ENCODE measurements at places on chromosomes 6 and 20. TPM values are rescaled to one million over a fixed set of nuclear protein-coding genes. Genes with fewer than 3 reads are reported as not detected.

MYLK4 gene
- total RNA-seq: 0.14 TPM

DNA sequence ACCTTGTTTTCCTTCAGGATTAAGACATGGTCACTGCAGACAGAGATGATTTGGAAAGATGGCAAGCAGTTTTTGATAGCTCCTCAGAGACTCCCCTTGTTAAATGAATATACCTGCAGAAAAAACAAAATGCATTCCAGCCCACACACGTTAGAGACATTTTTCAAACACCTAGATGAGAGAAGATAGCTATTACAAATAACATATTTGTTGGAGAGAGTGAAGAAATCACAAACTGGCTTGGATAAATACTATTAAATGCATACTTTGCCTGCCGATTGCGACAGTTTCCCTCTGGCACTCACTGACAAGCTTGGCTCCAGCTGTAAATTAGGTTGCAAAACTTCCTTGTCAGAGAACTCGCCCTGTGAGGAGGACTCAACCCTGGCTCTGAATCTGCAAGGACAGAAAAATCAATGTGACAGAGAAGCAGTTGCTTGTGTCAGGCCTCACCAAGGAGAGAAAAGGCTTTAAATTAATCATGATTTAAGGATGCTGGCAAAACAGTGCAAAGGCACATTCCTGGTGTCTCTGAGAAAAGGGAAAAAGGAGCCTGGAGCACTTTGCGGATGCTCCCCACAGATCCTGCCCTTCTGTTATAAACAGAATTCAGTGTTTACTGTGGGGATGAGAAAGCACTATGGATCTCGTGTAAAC lies 423.7 kb upstream of the MARCKS start:
- no peak for DNase-seq

VTA1 gene
- 52.6 TPM for total RNA-seq

DNA sequence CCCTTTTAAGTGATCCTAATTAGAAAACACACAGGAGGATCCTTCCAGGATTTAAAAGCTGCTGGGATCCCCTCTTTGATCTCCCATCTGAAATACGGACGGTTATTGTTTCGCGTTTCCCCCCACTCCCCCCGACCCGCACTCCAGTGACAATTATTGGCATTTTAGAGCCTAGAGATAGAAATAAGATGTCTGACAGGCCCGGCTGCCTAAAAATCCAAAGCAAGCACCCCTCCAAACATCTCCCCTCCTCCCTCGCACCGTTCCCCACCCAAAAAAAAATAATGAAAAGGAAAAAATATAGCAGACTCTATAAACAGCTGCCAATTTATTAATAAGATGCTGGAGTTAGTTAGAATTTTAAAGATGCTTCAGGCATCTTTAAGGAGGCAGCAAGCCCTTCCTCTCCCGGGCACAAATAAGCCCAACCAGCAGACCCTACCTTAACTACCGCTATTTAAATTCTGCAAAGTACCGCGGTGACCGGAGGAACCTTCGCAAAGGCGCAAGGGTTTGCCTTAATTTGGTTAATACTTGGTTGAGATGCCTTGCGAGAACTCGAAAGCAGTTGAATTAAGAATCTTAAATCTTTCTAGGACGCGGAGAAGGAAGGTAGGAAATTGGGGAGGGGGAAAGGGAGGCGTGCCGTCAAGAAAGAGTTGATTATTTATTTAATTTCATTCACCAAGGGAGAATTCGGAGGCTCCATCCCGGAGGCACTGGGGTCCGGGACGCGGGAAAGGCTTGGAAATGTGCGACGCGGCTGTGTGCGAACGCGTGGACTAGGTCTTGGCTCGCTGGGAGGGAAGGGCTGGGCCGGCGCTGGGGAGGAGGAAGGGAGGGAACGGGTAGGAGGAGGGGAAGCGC lies 1.5 kb upstream of the ISM1 start:
- DNase-seq: no peak

DNA sequence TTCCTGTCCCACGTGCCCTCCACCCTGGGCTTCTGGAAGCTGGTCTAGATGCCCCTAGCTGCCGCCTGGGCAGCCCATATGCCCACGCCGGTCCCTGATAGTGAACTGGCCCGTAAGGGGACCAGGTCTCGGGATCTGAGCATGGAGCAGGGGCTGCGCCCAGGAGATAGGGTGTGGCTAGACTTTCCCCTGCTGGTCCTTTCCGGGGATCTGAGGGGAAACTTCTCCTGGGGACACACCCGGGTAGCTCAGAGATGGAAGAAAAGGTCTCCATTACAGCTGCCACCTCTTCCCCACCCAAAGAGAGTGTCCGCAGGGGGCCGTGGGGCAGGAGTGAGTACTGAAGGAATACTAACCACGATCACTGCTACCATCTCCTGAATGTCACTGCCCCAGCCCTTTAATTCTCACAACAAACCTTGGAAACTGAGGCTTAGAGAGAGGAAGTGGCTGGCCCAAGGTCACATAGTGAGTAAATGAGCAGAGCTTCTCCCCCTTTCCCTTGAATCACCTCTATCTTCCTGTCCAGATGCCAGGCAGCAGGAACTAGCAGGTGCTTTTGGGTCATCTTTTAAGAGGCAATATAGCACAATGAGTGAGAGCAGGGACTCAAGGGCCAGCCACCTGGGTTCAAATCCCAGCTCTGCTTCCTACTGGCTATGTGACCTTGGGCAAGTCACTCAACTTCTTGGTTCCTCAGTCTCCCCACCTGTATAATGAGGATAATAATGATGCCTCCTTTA lies 11.8 kb upstream of the CCN5 start:
- no peak for DNase-seq

GRCh38 chr6:108750801-108751200 lies 97.4 kb upstream of the ARMC2 start:
- DNase-seq: no peak

DNA sequence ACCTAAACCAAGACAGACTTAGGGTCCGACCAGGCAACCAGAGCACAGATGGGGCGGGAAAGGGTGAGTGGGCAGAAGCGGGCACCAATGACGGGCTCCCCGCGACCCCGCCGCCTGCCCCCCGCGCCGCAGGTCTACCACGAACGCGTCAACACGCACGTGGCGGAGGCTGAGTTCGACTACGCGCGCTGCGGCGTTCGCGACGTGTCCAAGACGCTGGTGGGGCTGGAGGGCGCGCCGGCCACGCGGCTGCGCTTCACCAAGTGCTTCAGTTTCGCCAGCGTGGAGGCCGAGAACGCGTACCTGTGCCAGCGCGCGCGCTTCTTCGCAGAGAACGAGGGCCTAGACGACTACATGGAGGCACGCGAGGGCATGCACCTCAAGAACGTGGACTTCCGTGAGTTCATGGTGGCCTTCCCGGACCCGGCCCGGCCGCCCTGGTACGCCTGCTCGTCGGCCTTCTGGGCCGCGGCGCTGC lies 5.1 kb downstream of the TMEM151B start:
- no peak for DNase-seq

TMEM244 gene
- total RNA-seq: not detected

DNA sequence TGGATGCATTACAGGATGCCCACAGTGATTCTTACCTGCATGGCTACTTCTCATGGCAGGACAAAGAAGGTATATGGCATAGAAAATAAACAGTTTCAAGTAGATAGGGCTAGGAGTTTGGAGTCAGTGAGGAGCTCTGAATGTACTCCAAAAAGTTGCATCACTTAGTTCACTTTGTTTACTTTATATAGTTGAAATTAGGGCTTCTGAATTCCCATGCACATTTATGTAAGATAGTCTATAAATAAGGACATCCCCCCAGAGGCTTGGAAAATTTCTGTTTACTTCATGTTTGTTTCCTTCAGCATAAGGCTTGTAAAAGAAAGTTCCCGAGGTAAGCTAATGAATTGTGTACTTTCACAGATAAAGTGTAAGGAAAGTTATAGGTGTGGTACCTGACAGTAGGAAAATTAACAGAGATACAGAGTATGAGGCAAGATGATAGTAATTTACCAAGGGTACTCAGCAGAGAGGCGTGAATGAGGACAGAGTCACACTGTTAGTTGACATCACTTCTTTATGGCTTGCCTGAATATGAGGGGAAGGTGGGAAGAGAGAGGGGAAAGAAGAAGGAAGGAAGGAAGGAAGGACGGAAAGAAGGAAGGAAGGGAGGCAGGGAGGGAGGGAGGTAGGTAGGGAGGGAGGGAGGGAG lies 51.1 kb downstream of the ADTRP start:
- DNase-seq: no peak

SLC17A2 gene
- not detected for total RNA-seq

TRIM40 gene
- not detected for total RNA-seq

- DNase-seq: no peak
These were observed 966.6 kb downstream of the HACE1 start for GRCh38 chr6:103893141-103893581.

TMEM200A gene
- 1.3 TPM for total RNA-seq

BPIFA1 gene
- not detected for total RNA-seq
